ENCODE measurements at places on chromosomes 11 and 22.

- DNase-seq: no peak
These were observed 47.1 kb downstream of the RRP8 start for GRCh38 chr11:6556139-6556949.

GRCh38 chr22:43044290-43044712 is 29.4 kb upstream of the PACSIN2 start:
- no peak for DNase-seq

DNA sequence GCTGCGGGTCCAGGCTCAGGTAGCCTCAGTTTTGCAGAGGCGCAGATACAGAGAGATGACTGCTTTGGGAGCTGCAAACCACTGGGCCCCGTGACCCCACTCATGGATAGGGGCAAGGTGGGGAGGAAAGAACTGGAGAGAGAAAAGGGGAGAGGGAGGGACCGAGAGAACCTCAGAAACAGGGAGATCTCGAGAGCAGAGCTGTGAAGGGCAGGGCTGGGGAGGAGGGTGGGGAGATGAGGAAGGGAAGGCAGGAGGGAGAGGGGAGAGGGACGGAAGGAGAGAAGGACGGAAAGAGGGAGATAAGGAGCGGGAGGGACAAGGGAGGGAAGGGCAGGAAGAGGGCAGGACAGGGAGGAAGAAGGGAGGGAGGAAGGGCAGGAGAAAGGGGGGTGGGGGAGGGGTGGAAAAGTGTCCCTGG is 46.3 kb downstream of the IGLL1 start:
- DNase-seq: no peak

DNA sequence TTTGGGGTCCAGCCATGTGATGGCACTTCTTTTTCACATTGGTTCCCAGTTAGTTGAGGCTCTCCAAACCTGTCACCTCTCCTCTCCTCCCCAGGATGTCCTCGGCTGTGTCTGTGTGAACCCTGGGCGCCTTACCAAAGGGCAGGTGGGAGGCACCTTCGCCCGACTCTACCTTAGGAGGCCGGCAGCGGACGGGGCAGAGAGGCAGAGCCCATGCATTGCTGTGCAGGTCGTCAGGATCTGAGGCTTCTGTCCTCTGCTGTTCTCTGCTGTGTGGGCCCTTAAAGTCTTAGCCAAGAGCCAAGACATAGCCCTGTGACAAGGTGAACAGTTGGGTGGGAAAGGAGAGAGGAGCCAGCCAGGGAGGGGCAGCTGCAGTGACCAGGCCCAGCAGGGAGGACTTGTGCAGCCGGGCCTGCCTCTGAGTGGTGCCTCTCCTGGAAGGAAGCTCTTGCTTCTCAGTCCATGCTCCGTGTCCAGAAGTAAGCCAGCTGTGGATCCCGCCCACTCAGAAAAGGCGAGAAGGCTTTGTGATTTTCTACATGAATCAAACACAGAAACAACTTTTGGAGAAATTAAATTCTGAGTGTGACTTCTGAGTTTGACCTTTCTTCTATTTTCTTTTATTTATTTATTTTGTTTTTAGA is 17.5 kb upstream of the CDC42EP2 start:
- DNase-seq: no peak

DNA sequence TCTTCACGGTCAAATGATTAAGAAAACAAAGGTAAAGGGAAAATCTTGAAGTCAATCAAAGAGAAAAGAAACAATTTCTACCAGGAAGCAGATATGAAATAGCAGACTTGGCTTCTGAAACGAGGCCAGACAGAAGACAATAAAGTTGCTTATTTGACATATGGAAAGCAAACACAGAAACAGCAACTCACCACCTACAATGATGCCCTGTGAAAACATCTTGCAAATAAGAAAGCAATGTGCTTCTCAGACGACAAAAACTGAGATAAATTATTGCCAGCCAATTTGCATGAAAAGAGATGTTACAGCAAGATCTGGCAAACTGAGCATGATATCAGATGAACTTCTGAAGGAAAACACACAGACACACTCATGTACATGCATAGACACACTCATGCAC is 45.9 kb upstream of the CTSC start:
- DNase-seq: no peak

- DNase-seq: no peak
These were observed 9.3 kb downstream of the OSBPL5 start for GRCh38 chr11:3155691-3156258.

DNA sequence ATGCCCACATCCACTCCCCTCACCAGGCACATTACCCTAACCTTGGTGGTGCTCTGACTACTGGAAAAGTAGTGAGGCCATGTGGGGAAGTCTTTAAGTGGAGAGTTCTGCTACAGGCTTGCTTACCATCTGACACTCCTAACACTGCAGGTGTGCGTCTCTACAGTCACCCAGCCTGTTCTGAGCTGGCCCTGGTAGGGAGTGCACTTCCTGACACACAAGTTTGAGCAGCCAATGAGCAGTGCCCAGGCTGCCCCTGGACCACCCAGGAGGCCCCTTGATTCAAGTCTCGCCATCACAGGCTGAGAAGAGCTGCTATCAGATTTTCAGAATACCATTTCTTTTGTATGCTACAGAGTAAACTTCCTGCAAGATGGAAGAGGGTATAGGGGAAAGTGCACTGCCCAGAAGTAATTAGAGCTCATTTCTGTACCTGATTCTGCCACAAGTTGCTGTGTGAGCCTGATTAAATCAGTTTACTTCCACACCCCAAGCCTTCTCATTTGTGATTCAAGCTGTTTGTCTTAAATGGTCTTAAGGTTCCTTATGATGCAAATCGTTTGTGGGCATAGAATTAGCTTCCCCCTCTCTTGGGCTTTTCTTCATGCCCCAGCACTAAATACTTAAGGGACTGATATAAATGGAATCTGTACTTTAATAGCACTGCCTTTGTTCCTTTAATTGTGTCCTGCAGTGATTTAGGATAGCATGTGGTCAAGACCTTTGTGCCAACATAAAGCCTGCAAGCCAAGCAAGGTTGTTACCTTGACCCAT is 22.2 kb downstream of the OPCML start:
- peak; percentile 1 for DNase-seq

GRCh38 chr11:96132437-96132836 is 208.5 kb upstream of the MTMR2 start:
- DNase-seq: no peak

- no peak for DNase-seq
These were observed 119.1 kb downstream of the RRM1 start for GRCh38 chr11:4213746-4214145.

DNA sequence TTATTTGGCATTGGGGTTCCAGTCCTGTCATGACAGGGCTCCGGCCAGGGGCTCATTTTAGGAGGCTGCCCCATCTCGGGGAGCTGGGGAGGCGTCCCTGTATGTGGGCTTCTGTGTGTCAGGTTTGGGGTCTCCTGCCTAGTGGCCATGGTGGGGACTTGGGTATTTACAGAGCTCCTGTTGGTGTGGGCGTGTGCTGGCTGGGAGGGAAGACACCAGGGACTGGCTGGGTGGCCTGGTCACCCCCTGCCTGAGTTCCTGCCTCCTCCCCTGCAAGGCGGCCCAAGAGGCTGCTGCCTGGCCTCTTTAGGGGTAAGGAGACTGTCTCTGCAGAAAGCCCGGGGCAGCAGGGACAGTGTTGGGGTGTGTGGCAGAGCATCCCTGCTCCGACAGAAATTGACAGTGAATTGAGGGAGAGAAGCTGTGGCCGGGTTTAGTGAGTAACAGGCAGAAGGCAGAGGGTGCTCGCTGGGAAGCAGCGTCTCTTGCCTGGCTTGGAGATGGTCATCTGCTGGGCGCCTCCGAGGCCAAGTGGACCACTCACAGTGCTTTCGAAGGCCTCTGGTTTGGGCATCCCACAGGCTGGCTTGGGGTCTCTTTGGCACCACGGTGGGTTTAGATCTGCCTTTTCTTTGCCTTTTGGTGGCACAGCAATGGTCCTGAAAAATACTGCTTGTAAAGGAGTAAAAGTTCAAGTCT is 40.3 kb upstream of the GRAMD4 start:
- no peak for DNase-seq

DNA sequence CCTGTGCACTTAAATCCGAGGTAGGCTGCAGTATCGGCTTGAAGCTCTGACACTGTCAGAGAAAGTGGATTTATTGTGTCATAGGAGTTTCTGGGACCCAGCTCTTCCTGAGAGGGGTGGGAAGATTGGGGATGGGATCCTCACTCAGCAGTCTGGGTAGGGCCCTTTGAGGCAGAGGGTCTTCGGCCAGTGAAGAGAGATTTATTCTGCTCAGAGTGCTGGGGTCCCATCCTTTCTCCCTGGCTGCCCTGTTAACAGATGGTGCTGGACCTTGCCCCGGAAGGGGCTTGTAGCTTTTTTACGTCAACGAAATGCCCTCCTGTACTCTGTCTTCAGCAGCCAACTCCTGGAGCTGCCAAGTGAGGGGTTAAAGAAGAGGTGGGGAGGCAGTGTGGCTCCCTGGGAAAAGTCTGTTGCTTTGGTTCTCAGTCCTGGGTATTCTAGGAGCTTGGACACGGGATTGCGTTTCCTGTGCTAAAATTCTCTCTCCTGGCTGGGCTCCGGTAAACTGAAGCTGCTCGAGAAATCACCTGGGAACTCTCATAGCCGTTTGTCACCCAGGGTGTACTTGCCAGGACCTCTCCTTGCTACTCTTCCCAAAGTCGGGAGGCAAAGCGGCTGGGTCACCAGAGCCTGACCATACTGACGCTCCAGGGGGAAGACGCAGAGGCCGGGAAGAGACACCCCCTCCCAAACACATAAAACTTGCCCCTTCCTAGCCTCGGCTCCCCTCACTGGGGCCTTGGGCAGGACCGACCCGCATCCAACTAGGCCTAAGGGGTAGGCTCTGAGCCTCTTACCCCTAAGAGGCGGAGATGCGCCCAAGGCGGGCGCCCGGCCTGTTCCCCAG is 806 bp upstream of the SMDT1 start:
- DNase-seq: no peak

DNA sequence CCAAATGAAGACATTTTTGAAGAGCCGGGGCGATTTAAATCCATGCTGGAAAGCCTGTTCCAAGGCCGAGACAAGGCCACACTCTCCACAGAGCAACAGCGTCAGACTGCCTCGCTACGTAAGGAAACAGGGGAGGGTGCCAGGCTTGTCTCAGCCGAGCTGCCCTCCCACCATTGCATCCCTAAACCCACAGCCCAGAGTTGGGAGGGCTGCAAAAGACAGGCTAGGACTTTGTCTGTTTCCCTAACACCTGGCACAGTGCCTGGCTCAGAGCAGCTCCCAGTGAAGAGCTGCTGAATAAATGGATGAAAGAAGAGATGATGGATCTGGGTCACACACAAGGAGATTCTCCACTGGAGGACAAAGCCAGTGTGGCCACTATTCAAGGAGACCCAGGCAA is 51.3 kb upstream of the SCUBE2 start:
- DNase-seq: no peak

- no peak for DNase-seq
These were observed 1.5 kb downstream of the FXYD6 start for GRCh38 chr11:117874910-117875381.

DNA sequence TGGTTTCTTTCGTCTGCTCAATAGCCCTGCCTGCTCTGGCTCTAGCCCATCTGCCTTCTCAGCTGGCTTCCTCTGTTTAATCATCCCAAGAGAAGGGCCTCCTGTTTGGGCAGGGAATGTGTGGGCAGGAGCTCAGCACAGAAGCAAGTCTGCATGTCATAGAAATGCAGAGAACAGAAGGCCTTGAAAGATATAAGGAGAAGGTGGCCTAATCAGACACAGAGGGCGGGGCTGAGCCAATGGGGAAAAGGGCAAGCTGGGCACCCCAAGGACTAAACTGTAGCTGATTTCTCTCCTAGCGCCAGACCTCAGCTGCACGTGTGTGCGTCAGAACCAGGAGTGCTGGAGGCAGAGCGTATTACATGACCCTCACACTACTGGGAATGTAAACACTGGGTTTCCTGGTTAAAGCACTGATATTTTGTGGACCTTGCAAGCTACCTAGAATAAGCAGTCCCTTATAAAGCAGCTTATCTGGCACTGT is 7.6 kb upstream of the CCKBR start:
- peak; percentile 22 for DNase-seq

GRCh38 chr11:117334896-117335295 is 7.2 kb downstream of the CEP164 start:
- DNase-seq: no peak

DNA sequence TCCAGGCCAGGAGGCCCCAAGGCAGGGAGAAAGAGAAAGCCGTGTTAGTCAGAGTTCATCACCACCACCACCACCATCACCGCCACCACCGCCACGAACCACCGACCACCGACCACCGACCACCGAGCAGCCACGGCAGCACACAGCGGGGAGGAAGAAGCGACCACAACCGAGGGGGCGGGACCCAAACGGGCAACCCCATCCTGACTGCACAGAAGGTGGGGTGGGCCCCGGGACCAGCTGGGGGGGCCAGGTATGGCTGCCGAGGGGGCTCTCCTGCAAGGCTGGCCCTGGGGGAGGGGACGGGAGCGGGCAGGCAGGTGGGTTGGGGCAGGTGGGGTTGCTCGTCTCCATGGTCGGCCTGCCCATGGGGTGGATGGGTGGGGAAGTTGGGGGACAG is 34.2 kb downstream of the SYT7 start:
- no peak for DNase-seq

DNA sequence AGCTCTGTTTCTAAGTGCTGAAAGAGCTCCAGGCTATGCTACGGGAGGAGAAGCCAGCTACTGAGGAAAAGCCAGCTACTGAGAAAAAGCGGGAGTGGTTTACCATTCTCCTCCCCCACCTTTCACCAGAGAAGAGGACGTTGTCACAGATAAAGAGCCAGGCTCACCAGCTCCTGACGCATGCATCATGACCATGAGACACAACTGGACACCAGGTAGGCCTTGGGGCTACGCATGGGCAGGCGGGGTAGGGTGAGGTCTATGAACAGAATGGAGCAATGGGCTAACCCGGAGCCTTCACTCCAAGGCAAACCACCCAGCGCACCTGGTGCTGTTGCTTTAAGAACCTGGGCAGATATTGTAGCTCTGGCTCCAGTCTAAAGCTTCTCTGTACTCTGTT is 1.1 kb downstream of the IL18BP start:
- DNase-seq: no peak

DNA sequence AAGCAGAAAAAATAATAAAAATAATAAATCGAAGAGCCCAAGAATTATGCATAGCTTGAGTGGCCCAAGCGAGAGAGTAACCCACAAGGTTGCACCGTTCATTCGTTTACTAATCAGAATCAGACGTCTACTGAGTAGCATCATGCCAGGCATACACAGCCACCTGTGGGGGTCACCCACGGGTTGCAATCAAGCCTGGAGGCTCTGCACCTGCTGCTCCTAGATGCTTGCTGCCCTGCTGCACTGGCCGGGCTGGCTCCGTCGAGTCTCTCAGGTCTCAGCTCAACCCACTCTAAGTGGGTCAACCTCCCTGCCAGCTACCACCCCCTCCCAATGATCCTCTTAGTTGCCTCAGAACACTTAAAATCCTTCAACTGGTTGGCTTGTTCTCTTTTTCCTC is 2.0 kb upstream of the TESMIN start:
- no peak for DNase-seq

GRCh38 chr22:30892731-30893221 is 75.8 kb downstream of the MORC2 start:
- DNase-seq: no peak
